ENCODE measurements at places on chromosomes 11 and 22.

DNA sequence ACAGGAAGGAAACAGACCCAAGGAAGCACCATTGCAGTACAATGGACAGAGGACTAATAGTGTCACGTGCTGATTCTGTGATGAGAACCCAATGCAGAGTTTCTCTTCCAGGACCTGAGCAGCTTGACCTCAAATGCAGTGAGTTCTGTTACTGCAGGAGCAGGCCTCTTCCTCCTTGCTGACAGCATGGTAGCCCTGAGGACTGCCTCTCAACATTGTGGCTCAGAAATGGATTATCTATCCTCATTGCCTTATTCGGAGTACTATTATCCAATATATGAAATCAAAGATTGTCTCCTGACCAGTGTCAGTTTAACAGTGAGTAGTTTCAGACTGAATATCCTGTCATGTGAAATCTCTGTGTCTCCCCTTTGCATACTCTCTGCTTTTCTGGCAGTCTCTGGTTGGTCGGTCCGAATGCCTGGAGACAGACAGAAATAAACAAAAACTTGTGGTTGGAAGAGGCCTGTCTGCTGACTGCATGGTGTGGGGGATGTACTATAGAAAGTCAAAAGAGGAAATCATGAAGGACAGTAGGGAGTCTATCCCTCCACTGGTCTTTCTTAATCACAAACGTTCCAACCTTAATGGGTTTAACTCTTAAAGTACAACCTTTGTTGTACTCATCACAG is 6.9 kb upstream of the MS4A14 start:
- DNase-seq = no peak

DNA sequence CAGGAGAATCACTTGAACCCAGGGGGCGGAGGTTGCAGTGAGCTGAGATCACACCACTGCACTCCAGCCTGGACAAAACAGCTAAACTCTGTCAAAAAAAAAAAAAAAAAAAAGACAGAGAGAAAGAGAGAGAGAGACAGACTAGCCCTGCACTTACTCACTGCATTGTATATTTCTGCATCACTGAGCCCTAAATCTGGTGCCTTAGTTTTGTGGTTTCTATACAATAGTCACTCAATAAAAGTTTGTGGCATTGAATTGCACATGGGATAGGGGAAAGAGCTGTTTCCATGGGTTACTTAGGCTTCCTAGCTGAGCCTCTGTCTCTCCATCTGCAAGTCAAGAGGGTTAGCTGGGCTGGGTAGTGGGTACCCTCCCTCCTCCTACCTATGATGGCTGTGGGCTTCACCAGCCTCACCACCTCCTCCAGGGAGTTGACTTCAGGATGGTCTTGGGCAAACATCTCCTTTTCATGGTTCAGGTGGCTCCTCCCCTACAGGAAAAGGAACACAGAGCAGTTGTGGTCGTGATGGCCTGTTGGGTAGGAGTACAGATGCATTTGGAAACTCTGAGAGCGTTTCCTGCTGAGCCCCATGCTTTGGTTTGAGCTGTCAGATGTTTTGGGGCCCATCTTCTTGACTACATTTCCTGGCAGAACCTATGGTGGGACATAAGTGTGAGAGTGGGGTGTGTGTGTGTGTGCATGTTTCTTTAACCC is 73.2 kb downstream of the CCDC81 start:
- DNase-seq = no peak

DNA sequence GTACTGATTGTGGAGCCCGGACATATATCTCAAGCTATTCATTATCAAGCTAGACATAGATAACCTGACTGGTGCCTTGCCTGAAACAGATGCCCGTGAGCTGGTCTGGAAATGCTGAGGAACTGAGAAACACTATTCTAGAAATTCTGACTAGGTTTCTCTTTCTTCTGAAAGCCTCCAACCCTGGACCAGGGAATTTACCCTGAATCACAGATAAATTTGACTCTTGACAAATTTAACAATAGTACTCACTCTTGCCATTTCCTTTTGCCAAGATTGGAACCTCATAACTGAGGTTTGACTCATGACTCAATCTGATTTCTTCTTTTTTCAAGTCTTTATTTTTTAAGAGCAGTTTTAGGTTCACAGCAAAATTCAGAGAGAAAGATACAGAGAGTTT is 189.6 kb upstream of the SYN3 start:
- DNase-seq = no peak

GRCh38 chr11:82872377-82873150 is 27.7 kb downstream of the PRCP start:
- no peak for DNase-seq

DNA sequence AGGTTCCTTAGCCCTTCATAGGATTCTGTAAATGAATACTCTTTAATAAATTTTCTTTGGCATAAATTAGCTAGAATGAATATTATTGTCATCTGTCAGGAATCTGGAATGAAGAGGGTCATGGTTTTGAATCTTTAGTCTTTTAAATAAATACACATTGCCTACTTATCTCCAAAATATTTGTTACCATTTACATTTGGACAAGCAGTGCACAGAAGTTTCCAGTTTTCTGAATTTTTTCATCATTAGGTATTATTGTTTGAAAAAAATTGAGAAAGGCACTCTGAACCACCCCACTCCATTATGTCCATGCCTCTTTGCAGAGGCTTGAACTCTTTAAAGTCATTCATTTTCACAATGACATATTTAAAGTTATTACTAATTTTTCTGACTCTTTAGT is 549.0 kb upstream of the LUZP2 start:
- DNase-seq = no peak
